ENCODE measurements at places on chromosomes 13 and 19. TPM values are rescaled to one million over a fixed set of nuclear protein-coding genes. Genes with fewer than 3 reads are reported as not detected.

ATP4B gene
- not detected for total RNA-seq

DNA sequence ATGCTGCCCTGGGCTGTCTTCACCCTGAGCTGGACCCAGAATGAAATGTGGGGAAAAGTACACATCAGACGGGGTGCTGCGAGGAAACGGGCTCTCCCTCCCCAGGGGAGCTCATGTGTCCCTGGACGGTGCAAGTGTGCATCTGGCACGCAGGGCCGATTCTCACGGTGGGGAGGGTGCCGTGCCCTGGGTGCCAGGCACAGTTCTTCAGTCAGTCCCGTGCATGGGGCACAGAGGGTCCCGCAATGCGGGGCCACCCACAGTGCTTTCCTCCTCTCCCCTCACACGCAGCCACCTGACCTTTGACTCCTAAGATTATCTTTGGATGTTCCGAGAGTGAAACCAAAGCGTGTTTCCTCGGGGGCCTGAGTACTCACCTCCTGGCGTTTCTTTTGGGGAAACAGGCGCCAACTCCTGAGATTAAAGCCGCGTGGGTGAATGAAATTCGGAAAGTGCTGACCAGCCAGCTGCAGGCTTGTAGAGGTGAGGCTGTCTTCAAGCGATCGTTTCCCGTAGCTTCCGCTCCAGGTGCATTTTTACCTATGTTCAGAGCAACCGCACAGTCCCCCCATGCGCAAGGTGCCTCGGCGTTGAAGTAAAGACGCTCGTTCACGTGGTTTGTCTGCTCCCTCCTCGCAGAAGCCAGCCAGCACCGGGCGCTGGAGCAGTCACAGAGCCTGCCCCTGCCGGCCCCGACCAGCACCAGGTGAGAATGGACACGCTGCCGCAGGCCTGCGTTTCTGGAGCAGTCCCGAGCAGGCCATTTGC is 17.5 kb upstream of the F7 start:
- no peak overlapping the region for H3K4me3 ChIP-seq
- DNase-seq, result no peak
- peaks cover 6% of the 10 kb centered on the region for H3K27me3 ChIP-seq
- H3K4me1 ChIP-seq, result no peaks in the 10 kb centered on the region
- H3K27ac ChIP-seq, result no peak overlapping the region

DNA sequence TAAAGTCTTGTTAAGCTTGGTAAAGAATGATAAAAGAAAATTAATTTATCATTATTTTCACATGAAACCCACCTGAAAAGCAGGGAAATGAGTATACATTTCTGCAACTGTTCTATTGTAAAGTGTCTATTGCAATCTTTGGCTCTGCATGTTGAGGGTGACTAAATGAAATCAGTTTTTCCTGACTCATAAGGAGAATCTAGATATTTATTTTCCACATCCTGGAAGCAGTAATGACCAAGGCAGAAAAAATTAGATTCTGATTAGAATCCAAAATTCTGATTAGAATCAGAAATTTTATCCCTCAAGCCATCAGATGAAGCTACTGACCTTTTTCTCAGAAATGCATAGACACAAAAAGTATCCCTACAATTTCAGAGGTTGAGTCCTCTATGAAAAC is 178.4 kb downstream of the MYO16 start:
- H3K4me3 ChIP-seq, result no peak overlapping the region
- no peaks in the 10 kb centered on the region for H3K27me3 ChIP-seq
- no peaks in the 10 kb centered on the region for H3K36me3 ChIP-seq
- DNase-seq, result no peak
- H3K4me1 ChIP-seq, result no peaks in the 10 kb centered on the region
- no peak overlapping the region for H3K27ac ChIP-seq

- no peak overlapping the region for H3K4me3 ChIP-seq
- no peak overlapping the region for H3K27ac ChIP-seq
- H3K4me1 ChIP-seq, result 0 out of 2 replicates have a peak, but pooled peaks cover 6% of the 10 kb centered on the region
- H3K36me3 ChIP-seq, result no peaks in the 10 kb centered on the region
- no peaks in the 10 kb centered on the region for H3K27me3 ChIP-seq
Observed at GRCh38 chr19:40659566-40659965, 30.9 kb downstream of the NUMBL start.

- no peaks in the 10 kb centered on the region for H3K27me3 ChIP-seq
- H3K4me1 ChIP-seq, result no peaks in the 10 kb centered on the region
- H3K4me3 ChIP-seq, result no peak overlapping the region
- no peaks in the 10 kb centered on the region for H3K36me3 ChIP-seq
Observed at GRCh38 chr19:8022275-8022674, 16.8 kb upstream of the ELAVL1 start.

DNA sequence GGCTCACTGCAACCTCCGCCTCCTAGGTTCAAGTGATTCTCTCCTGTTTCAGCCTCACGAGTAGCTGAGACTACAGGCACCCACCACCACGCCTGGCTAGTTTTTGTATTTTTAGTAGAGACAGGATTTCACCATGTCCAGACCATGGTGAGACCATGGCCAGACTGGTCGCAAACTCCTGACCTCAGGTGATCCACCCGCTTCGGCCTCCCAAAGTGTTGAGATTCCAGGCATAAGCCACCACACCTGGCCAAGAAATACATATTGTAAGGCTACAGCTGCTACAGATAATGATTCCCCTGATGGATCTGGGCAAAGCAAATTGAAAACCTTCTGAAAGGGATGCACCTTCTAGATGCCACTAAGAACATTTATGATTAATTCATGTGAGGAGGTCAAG is 17.8 kb downstream of the PLPP2 start:
- no peak for DNase-seq
- no peak overlapping the region for H3K4me3 ChIP-seq

ZNF835 gene
- total RNA-seq, result not detected

DNA sequence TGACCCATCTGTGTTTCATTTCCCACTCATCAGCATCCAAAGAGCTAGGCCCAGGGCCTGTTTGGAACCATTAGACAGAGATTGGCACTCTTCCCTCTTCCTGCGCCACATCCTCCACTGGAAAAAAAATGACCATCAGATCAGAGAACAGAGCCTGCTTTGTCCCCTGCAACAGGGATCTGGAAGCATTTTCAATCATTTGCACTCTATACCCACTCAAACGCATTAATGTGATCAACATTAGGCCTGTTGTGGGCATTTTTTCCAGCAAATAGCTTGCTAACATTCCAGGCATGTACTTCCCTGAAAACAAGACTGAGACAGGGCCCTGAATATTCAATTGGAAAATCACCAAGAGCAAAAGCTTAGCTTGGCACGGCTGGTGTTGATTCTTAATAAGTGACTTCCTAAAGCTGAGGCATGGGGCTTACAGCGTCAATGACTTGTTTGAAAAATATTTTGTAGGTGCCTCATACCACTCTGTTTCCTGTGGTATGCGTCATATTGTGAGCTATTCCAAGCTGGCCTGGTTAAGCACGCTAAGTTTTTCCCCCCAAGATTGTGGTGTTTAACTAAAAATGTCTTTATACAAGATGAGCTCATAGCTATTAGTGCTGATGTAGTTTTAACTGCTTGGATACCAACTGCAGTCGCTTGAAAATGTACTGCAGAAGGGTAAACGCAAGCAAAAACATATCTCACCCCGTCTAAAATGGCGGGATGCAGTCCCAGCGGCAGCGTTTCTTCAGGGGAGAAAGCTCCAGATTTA is 404.4 kb downstream of the SPRY2 start:
- no peaks in the 10 kb centered on the region for H3K27me3 ChIP-seq
- peak; percentile 99 for DNase-seq
- peak overlapping the region; percentile 90 for H3K27ac ChIP-seq
- peaks cover 32% of the 10 kb centered on the region for H3K4me1 ChIP-seq
- no peaks in the 10 kb centered on the region for H3K36me3 ChIP-seq

GRCh38 chr19:42487032-42487797 is 41.1 kb downstream of the CEACAM1 start:
- H3K4me1 ChIP-seq, result no peaks in the 10 kb centered on the region
- no peaks in the 10 kb centered on the region for H3K36me3 ChIP-seq
- H3K27me3 ChIP-seq, result peaks cover 9% of the 10 kb centered on the region

DNA sequence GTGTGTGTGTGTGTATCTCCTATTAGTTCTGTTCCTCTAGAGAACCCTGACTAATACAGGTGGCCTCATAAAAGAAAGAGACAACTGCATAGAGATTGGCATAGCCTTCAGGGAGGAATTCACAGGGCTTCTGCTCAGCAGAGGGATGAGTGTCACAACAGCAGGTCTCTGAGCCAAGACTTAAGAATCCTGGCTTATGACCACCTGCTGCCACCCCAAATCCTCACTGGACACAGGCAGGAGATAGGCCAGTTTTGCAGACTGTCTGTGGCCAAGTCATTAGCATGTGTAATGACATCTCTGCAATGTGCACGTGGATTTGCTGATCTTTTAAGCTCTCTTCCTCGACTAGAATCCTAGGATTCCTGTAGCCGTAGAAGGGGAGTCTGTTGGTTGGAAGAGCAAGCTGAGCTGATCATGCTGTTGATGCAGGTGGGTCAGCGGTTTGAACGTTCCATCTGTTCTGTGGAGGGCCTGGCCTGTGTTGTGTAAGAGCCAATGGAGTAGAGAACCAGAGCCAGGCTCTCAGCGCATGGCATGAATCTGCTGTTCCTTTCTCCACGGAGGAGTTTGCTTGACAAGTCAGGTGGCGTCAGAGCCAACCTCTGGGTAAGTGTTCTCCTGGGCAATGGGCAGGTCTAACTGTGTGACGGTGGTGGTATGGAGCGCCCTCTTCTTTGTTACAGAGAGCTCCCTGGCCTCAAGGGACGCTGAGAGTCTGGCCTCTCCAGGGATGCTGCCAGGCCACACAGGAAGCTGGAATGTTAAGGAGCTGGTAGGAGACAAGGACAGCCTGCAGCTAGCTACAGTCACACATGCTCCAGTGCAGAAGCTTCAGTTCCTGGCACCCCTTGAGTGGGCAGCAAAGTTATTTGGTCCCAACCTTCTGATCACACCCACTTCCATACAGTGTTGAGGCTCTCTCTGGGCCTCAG is 503.1 kb downstream of the FOXO1 start:
- no peaks in the 10 kb centered on the region for H3K27me3 ChIP-seq
- H3K27ac ChIP-seq, result no peak overlapping the region
- peaks cover 8% of the 10 kb centered on the region for H3K4me1 ChIP-seq

PSENEN gene
- total RNA-seq, result 15.7 TPM

- no peak overlapping the region for H3K4me3 ChIP-seq
- H3K27me3 ChIP-seq, result no peaks in the 10 kb centered on the region
- H3K4me1 ChIP-seq, result no peaks in the 10 kb centered on the region
Observed at GRCh38 chr13:74476788-74477187, 342.6 kb upstream of the KLF12 start.

DNA sequence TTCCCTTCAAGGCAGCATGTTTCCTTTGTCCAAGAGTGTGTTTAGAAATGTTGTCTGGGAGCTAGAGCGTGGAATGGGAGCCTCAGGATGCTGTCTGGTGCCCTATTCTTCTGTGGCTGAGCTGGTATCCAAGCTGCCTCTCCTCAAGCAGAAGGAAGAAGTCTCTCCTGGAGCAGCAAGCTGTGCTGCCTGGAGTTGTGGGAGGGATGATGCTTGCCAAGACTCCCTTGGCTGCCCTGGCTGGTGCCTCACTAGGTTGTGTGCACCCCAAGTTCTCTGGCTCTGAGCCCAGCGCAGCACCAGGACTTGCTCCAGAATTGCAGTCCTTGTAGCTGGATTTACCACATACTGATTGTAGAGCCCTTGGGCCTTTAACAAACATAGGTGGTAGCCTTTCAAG is 4.7 kb upstream of the CYP4F3 start:
- H3K4me1 ChIP-seq, result no peaks in the 10 kb centered on the region
- H3K27ac ChIP-seq, result no peak overlapping the region
- no peak for DNase-seq
- H3K4me3 ChIP-seq, result no peak overlapping the region

NPAS1 gene
- total RNA-seq, result 10.6 TPM

DNA sequence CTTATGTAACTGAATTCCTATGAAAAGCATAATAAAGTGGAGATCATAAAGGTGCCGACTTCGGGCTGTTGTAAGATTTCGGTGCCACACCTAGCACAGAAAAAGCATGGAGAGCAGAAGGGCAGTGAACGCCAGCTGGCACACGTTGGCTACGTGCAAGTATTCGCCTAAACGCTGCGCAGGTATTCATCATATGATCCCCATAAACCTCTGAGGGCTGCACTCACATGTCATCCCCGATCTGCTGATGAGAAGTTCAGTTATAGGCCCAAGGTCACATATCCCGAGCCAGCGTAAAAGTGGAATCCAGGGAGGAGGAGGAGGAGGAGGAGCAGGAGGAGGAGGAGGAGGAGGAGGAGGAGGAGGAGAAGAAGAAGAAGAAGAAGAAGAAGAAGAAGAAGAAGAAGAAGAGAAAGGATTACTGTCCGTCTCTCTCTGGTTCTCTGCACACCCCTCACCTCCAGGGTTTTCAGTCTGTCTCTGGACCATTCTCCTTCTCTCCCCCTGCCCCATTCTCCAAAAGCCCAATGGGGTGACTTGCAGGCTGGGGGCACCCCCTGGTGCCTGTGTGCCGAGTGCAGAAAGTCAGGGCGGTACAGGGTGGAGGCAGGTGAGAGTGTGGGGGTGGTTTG is 18.6 kb upstream of the CYP2S1 start:
- no peak overlapping the region for H3K27ac ChIP-seq
- peaks cover 7% of the 10 kb centered on the region for H3K4me1 ChIP-seq
- no peak overlapping the region for H3K4me3 ChIP-seq
- peaks cover 5% of the 10 kb centered on the region for H3K27me3 ChIP-seq

BEST2 gene
- not detected for total RNA-seq

- H3K27ac ChIP-seq, result peak overlapping the region; percentile 63
- H3K36me3 ChIP-seq, result no peaks in the 10 kb centered on the region
- peak; percentile 13 for DNase-seq
- no peaks in the 10 kb centered on the region for H3K27me3 ChIP-seq
- no peaks in the 10 kb centered on the region for H3K4me1 ChIP-seq
Observed at GRCh38 chr19:13207237-13207845, 57.1 kb downstream of the IER2 start.

DNA sequence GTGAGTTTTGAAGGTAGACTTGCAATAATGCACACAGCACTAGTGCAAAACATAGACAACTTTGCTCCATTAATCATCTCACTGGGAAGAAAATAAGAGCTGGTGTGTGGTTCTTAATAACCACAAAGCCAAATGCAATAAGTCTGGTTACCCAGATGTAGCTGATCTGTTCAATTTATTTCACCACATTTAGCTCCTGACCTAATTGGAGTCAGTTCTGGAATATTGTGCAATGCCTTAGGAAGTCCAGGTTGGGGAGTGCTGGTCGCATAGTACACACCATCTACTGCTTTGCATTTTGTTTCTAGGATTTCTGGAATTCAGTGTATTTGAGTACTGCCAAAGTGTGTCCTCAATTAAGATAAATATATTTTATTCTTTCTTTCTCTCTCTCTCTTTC is 483.3 kb upstream of the SPRY2 start:
- H3K27me3 ChIP-seq, result no peaks in the 10 kb centered on the region
- no peak overlapping the region for H3K27ac ChIP-seq
- H3K36me3 ChIP-seq, result no peaks in the 10 kb centered on the region
- no peak for DNase-seq
- H3K4me3 ChIP-seq, result no peak overlapping the region

GRCh38 chr19:36265064-36265463 is 50.2 kb downstream of the ZNF146 start:
- H3K4me1 ChIP-seq, result no peaks in the 10 kb centered on the region
- no peak for DNase-seq
- H3K27me3 ChIP-seq, result no peaks in the 10 kb centered on the region
- no peak overlapping the region for H3K4me3 ChIP-seq
- no peak overlapping the region for H3K27ac ChIP-seq
- H3K36me3 ChIP-seq, result no peaks in the 10 kb centered on the region

ADPRHL1 gene
- total RNA-seq, result 1.4 TPM

GRCh38 chr13:36774931-36775330 is 44.1 kb upstream of the RFXAP start:
- H3K4me1 ChIP-seq, result no peaks in the 10 kb centered on the region
- H3K36me3 ChIP-seq, result no peaks in the 10 kb centered on the region
- no peaks in the 10 kb centered on the region for H3K27me3 ChIP-seq
- no peak overlapping the region for H3K27ac ChIP-seq
- no peak for DNase-seq
